ENCODE measurements at places on chromosomes 5 and 9. TPM values are rescaled to one million over a fixed set of nuclear protein-coding genes. Genes with fewer than 3 reads are reported as not detected.

- no peak for DNase-seq
Observed at GRCh38 chr9:68492806-68493205, 47.9 kb downstream of the TMEM252 start.

SHISAL2B gene
- total RNA-seq: not detected

DNA sequence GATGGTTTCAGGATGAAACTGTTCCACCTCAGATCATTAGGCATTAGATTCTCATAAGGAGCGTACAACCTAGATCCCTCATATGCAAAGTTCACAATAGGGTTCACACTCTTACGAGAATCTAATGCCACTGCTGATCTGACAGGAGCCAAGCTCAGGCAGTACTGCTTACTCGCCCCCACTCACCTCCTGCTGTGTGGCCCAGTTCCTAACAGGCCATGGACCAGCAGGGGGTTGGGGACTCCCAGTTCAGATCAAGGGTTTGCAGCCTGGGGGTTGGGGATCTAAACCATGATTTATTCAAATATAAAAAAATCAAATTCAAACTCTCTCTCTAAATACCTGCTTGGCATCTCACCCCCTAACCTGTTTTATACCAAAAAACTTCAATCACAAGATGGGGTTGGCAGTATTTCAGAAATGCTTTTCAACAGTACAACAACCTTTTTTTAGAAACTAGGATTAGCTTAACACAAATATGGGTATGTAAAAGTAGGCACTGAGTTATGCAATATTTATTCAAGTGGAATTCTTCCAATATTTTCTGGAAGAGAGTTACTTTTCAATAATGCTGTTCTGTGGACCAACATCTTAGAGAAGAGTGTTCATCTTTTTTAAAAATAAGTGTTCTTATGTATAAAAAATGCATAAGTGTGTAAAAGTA lies 30.1 kb upstream of the SLC12A2 start:
- DNase-seq: no peak

PCDHB2 gene
- total RNA-seq: not detected

- no peak for DNase-seq
Observed at GRCh38 chr9:3028535-3028934, 184.6 kb upstream of the PUM3 start.

PCDHA6 gene
- total RNA-seq: not detected

DNA sequence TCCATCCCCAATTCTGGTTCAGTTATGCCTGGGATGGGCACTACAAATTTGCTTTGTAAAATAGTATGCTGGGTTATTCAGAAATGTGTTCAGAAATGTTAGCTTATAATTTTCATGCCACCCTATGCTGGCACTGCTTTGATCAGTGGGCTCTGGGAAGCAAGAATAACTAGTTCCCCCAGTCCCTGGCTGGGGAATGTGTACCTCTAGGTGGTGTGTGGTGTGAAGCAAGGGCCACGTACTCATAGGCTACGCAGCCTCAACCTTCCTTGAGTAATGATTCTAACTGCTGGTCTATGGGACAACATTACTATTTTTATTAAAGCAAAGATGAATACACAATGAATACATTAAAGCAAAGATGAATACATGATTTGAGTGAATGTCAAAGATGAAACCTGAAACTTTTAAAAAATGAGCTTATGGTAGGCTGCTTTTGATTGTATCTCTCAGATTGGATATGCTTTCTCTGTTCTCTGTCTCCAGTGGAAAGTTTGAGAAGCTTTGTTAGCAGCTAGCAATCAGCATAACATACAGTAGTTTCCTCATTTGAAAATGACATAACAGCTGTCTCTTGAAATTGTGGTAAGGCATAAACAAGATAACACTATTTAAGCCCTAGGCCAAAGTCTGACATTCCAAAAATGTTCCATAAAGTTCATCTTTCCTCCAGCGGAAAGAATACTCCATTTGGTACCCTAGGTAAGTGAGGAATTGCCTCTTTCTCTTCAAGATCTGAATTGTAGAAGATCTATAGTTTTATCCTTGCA lies 174.7 kb upstream of the NFIB start:
- no peak for DNase-seq

GRCh38 chr9:92293075-92293354 lies 482 bp downstream of the IARS1 start:
- no peak for DNase-seq

DNA sequence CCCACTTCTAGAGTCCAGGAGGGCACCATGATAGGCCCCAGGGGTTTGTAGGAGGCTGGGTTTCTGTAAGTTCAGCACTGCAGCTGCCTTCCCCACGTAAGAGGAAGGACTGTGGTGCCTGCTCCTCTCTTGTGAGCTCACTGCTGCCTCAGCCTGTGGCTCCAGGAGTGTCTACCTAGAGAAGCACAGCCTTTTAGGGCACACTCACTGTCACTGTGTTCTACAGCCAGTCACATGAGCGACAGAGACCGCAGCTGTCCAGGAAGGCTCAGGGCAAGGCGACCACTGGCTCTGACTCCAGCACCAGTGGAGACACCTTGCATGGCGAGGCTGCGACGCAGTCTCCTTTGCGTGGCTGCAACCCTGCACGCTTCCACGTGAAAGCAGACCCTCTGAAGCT lies 72.8 kb downstream of the OTULIN start:
- DNase-seq: no peak

DNA sequence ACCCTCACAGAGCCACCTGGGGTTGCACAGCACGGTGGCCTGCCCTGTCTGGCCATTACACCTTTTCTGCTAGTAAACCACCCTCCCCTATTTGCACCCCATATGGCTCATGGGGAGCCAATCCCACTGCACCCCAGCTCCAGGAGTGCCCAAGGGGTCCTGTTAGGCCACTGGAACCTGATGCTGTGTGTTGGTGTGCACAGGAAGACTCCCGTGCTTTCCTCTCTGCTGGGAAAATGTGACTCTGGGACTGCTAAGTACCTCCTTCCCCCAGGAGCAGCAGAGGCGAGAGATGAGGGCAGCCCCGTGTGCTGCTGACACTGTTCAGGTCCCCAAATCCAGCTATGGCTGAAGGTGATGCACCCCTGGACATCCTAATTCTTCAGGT lies 126.3 kb downstream of the ADAMTS2 start:
- DNase-seq: no peak

GRCh38 chr9:128999581-129000206 lies 28.4 kb downstream of the SH3GLB2 start:
- DNase-seq: no peak

DNA sequence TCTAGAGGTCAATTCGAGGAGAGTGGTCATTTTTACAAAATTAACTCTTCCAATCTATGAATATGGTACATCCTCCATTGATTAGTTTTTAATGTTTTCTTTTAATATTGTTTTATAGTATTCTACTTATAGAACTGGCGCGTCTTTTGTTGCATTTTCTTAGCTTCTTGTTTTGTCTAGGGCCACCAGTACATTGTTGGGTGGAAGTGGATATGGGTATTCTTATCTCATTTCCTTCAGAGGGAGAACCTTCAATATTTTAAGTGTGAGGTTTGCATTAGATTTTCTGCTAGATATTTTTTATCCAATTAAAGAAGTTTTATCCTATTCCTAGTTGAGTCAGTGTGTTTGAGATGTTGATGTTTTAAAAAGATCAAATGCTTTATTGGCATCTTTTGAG lies 69.8 kb downstream of the RPS23 start:
- no peak for DNase-seq

DNA sequence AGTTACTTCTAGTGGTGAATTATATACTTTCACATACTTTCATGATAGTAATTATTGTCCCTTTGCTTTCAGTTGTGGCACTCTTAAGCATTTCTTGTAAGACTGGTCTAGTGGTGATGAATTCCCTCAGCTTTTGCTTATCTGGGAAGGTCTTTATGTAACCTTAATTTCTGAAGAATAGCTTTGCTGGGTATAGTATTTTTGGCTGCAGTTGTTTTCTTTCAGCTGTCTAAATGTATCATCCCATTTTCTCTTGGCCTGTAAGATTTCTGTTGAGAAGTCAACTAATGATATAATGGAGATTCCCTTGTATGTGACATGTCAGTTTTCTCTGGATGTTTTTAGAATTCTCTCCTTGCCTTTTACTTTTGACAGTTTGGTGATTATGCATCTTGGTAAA lies 41.0 kb downstream of the TMEM38B start:
- no peak for DNase-seq

RPL37 gene
- 1,279 TPM for total RNA-seq

NMRK1 gene
- total RNA-seq: 7.8 TPM

DNA sequence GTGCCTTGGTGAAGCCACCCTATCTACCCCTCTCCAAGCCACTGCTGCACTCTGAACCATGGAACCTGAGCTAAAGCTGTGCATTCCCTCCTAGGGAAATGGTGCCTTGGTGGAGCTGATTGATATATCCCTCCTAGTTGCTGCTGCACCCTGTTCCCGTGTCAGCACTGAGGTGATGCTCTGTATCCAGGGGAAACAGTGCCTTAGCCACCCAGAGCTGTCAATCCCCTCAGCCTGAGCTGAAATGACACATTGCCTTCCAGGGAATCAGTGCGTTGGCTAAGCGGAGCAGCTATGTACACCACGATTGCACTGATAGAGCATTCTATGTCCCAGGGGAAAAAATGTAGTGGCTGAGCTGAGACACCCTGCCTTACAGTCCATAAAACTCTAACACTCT lies 257.0 kb downstream of the TMEM232 start:
- no peak for DNase-seq

DNA sequence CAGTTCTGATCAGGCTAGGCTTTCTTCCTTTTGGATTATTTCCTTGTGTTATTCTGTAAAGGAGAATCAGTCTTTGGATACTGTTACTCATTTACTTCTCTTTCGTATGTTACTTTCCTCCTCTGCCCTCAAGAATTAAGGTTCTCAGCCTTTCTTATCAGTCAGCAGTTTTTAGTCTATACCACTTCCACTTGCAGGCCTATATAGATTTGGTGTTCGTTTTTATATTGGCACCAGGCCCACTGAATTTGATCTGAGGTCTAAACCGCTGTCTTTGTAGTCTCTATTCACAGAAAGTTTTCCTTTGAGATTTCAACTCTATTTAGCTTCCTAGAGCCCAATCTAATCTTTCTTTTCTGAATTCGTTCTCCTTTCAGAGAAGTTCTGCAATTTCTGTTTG lies 62.8 kb downstream of the ERBIN start:
- DNase-seq: no peak

- no peak for DNase-seq
Observed at GRCh38 chr9:89657765-89658164, 53.0 kb downstream of the GADD45G start.

DNA sequence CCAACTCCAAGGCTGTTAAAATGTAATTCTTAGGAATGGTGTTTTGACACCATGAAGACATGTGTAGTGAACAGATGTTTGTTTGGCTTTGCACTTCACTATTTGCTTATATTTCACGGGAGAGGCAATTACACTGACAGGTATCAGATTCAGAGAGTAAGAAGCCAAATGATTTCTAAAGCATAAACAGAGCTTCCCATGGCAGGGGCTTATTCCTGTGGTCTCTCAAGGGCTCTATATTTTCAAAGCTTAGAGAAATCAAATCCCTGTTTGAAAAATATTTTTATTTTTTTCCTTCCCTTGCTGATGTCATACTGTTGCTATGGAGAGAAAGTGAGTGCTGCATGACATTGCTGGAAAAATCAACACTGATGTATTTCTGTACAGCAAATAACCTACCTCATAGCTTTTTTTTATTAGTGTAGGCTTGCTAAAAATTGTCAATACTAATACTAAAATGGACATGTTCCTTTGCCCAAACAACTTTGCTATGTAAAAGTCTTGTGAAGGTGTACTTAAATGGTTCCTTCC lies 161.4 kb downstream of the GIN1 start:
- peak; percentile 45 for DNase-seq

DNA sequence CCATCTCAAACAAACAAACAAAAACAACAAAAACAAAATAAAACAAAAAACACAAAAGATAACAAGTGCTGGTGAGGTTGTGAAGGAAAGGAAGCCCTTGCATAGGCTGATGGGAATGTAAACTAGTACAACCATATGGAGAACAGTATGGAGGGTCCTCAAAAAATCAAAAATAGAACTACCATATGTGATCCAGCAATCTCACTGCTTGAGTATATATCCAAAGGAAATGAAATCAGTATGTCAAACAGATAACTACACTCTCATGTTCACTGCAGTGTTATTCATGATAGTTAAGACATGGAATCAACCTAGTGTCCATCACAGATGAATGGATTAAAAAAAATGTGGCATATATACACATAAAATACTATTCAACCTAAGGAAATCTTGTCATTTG lies 395.7 kb upstream of the SLC24A2 start:
- DNase-seq: no peak

PCDHB8 gene
- total RNA-seq: not detected

- no peak for DNase-seq
Observed at GRCh38 chr9:5364294-5365024, 24.8 kb upstream of the RLN1 start.

- no peak for DNase-seq
Observed at GRCh38 chr9:1129382-1129781, 79.2 kb downstream of the DMRT2 start.

All from HCT116 (cell line).